Keratinocyte (primary cell): ENCODE measurements at places on chromosomes 3 and 15. TPM values are rescaled to one million over a fixed set of nuclear protein-coding genes. Genes with fewer than 3 reads are reported as not detected.

The RHOV gene
- 1.2 to 12.1 TPM (median 7.1 TPM) in 3 replicates for polyA plus RNA-seq

The SEMA3B gene
- polyA plus RNA-seq = 0.33 to 0.81 TPM (median 0.58 TPM) in 3 replicates

DNA sequence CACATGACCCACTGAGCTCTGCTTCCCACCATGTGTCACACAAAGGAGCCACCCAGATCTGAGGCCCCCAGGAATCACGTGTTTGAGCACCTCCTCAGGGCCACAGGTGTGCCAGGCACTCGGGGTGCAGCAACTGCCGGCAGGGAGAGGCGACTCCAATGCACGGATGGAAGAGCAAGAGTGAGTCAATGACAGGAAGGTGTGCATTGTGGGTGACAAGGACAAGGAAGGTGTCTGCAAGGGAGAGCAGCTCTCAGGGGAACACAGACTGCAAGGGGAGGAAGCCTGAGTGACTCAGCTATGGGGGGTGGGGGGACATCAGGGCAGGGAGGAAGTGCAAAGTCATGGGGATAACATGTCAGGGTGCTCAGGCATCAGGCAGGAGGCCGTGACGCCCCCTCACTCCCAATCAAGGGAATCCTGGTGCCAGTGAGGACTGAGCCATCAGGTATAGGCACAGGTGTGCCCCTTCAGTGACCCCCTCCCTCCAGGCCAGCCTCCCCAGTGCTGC is 67.4 kb downstream of the NUP210 start:
- DNase-seq = no peak

The GADL1 gene
- not detected in 3 replicates for polyA plus RNA-seq

- no peak for DNase-seq
Observed at GRCh38 chr15:94404733-94405283, 173.4 kb downstream of the MCTP2 start.

DNA sequence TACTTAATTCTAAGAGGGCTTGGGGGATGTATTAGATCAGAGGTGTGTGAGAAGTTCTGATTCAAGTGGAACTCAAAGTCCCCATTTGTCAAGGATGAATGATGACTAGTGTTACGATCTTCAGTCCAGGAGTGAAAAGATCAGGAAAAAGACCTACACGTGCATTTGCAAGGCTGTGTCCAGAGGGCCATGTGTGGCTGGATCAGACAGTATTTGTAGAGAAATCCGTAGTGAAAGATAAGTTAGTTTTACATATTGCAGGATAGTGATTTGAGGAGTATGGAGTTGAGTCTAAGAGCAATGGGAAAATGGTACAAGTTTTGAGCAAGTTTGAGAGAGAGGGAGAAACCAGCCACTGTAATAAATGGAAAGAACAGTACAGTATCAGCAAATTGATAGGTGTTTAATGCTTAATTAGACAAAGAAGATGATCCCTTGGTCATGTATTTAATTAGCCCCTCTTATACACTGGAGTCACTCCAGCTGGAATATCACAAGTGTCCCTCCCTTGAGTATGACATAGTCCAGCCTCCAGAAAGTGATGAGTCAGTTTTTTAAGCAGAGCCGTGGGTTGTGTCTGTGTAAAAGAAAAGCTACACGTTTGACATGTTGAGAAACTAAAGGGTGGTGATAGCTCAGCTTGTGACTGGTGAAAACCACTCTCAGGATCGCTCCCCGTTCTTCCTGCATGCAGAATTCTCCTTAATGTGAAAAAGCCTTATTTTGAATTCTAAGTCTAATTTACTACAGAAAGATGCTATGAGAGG is 348.8 kb downstream of the ROBO1 start:
- DNase-seq = no peak

GRCh38 chr3:150725548-150725947 is 21.8 kb upstream of the ERICH6 start:
- no peak for DNase-seq

The JAGN1 gene
- 45.1 to 61.1 TPM (median 48.0 TPM) in 3 replicates for polyA plus RNA-seq

DNA sequence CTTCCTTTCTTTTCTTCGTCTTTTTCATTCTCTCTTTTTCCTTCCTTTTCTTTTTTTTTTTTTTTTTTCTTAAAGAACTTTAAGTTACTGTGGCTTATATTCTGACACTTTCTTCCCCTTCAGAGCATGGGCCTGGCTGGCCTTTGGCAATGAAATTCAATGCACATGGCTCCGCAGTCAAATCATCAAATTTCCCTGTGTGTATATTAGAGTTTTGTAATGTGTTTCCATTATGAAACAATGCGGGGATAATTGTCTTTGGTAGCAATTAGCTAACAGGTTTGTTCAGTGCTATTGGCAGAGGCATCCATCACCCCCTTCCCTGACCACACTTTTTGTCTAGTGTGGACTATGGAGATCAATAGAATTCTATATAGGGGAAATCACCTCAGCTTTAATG is 80.5 kb downstream of the CDIN1 start:
- no peak for DNase-seq

The GPR87 gene
- polyA plus RNA-seq = 90.0 to 109 TPM (median 106 TPM) in 3 replicates

- no peak for DNase-seq
Observed at GRCh38 chr15:56953790-56954189, 35.3 kb downstream of the TCF12 start.

- DNase-seq = no peak
Observed at GRCh38 chr3:25454005-25454927, 26.2 kb downstream of the RARB start.

The FOXL2 gene
- polyA plus RNA-seq = 0.25 to 0.57 TPM (median 0.26 TPM) in 3 replicates

DNA sequence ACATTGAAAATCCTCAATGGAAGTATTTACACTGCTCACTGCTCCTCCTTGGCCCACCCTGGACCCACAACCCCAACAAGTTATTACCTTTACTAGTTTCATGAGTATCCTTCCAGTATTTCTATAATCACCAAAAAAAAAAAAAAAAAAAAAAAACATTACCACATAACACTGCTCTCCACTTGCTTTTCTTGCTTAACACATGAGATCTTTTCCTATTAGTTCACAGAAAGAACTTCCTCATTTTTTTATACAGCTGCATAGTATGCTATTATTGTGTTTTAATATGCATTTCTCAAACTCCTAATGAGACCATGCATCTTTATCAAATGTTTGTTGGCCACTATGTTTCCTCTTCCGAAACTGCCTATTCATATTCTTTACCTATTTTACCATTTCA is 14.6 kb downstream of the GABPB1 start:
- no peak for DNase-seq

The GABPB1 gene
- 16.3 to 23.3 TPM (median 21.1 TPM) in 3 replicates for polyA plus RNA-seq

DNA sequence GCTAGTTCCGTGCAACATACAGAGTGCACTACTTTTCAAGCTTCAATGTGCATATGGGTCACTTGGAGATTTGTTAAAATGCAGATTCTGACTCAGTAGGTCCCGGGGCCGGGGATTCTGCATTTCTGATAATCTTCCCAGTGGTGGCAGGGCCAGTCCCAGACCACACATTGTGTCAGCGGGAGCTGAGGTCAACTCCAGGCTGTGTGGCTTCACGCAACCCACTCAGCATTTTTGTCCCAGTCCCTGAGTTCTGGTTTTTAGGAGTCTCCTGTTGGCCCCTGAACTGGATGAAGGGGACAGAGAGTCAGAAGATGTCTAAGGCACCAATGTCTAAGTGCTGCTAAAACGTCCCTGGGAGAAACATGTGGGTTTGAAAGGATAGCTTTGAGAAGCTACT is 26.1 kb upstream of the CCDC174 start:
- DNase-seq = no peak

GRCh38 chr3:89238846-89239245 is 131.4 kb downstream of the EPHA3 start:
- DNase-seq = no peak
